Heart left ventricle (tissue), 16 donors: ENCODE measurements at places on chromosomes 3 and 15.

GRCh38 chr15:52481915-52482314 lies 46.8 kb downstream of the MYO5A start:
- DNase-seq = no peak

- DNase-seq = no peak
Observed at GRCh38 chr3:98797905-98798304, 34.8 kb downstream of the ST3GAL6 start.

GRCh38 chr3:99330924-99331532 lies 307.4 kb upstream of the COL8A1 start:
- DNase-seq = no peak

DNA sequence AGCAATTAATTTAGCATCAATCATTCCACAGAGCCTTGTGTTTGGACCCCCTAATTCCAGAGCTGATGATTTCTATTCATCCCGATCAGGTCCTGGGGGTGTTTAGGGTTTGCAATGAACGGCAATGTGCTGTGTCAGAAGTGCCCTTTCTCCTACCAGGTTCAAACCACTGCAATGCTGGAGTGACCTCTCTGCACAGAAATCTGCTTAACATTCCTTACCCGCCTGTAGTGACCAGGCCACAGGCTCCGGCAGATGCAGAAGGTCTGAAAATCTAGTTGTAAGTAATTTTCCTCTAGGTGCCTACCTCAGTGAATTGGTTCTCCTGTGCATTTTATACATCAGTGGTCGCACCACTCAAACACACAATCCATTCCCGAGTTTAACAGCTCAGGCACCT lies 725.3 kb upstream of the CFAP20DC start:
- no peak for DNase-seq
